COR-L47 (cell line): ENCODE measurements at places on chromosomes 2 and 18.
A peak's percentile ranks its signal among the peaks of the same experiment; 100 is the strongest.

- no peak for DNase-seq
Observed at GRCh38 chr2:168525716-168526446, 69.8 kb downstream of the CERS6 start.

DNA sequence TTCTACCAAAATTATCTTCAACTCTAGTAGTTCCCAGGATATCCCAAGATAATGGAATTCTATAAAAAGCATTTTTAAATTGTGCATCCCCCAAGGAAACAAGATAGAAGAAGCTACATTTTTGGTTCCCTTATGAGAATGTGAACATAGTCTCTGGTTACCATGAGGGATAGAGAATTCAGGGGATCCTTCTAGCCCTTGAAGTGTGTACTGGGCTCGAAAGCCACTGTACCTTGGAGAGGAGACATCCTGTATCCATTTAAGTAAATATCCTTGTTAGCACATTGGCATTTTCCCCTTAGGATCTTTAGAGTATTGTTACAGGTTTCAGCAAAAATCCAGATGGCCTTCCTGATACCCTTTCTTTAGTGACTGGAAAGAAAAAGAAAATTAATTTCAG, 228.5 kb downstream of the RTP5 start:
- no peak for DNase-seq

GRCh38 chr2:8259106-8259840, 422.6 kb upstream of the ID2 start:
- no peak for DNase-seq

- DNase-seq, result no peak
Observed at GRCh38 chr2:137172162-137172561, 406.8 kb downstream of the THSD7B start.

DNA sequence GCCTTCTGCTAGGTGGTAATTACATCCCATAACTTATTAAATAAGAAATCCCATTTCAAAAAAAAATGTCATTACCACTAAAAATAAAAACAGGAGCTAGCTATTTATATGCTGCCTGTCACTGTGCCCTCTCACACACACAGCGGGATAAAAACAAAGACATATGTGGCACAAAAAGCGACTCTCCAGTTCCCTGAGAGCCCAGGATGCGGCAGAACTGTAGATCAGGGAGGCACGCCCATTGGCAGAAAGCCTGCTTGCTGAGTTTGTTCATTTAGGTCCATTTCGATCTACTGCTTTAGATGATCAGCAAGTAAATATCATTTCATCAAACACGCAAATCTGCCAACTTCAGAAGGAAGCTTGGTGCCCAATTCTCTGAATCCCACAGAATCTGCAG, 124.4 kb downstream of the TMEM163 start:
- peak; percentile 63 for DNase-seq

GRCh38 chr2:86783615-86784339, 6.9 kb downstream of the CD8A start:
- DNase-seq, result no peak

DNA sequence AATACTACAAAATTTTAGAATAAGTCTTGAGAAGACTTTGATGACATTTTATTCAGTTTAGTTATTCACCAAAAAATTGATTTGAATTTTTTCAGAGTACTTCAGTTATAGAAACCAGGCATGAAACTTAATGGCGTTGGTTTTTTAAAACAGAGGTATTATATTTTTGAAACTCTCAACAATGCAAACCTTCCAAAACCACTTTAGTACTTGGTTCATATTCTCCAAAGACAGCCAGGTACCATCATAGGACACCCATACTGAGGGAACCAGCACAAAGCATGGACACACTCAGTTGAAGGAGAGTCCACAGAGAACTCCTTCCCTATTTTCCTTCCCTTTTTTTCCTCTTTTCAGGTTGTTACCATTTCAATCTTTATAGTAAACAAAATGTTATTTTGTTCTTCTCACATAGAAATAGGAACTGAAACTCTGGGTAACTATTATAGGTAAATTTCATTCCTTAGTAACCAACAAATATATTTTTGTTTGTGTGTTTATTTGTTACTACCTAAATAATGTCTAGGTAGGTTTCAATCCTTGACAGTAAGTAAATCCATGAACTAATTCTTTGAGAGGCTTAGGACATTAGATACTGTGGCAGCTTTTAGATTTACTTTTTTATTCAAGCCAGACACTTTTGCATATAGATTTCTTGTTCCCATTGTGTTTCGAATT, 95.8 kb downstream of the TMEFF2 start:
- DNase-seq, result no peak

DNA sequence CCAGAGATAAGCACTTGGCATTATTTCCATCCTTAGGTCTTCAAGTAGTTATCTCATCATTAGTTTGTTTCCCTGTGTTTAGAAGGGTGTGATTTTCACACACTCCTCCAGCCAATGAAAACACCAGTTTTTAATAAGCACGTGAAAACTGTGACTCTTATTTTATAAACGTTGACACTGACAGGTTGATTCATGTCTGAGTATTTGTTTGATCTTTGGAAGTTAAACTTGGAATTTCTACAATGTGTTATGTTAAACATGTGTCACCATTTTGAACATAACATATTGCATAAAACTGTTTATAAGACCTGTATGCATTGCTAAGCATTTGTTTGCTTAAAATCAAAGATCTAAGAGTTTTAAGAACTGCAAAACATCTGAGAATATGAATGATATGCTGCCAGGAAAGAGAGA, 27.6 kb downstream of the SLC40A1 start:
- DNase-seq, result no peak

DNA sequence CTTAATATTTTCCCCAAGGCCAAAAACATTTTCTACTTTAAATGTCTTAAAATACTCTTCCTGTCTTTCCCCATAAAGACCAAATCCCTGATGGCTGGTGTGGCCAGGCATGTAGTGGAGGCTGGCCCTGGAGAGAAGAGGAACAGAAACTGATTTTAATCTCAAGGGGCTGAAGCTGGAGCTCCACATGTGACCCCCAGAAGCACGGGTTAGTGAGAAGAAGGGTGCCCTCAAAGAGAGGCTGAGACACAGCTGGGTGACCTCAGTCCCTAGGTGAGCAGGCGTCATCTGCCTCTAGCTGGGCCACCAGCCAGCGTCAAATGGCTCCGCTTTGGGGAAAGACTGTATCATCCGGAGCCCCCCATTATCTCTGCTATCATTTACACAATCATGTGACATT, 19.3 kb upstream of the TMEM18 start:
- DNase-seq, result no peak

DNA sequence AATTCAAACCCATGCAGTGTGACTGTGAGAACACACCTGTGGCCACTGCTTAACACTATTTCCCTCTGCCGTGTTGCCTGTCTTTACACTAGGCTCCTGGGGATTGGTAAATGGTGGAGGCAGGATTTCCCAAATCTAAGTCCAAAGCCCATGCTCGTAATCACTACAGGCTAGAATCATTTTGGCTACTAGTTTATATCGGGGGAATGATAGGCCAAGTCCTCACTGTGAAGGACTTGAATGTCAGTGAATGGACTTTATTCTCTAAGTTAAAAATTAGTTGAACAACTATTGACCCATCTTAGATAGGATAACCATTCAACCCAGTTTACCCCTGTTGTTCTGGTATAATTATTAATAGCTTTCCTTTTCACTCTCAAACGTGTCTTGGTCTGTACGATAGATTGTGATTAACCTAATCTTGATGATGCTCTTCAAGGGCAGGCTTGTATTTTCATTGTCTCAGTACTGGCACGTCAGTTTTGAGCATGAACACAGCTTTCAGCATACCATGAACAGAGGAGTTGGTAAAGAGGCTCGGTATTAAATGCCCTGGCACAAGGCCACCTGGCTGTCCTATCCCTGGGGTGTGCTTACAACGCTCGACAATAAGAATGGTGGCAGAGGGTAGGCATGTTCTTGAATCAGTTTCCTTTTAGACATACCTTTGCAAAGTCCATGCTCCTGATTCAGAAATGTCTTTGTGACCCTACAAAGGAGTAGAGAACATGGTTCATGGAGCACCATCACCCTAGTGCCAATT, 148.8 kb downstream of the RTN4 start:
- DNase-seq, result no peak

DNA sequence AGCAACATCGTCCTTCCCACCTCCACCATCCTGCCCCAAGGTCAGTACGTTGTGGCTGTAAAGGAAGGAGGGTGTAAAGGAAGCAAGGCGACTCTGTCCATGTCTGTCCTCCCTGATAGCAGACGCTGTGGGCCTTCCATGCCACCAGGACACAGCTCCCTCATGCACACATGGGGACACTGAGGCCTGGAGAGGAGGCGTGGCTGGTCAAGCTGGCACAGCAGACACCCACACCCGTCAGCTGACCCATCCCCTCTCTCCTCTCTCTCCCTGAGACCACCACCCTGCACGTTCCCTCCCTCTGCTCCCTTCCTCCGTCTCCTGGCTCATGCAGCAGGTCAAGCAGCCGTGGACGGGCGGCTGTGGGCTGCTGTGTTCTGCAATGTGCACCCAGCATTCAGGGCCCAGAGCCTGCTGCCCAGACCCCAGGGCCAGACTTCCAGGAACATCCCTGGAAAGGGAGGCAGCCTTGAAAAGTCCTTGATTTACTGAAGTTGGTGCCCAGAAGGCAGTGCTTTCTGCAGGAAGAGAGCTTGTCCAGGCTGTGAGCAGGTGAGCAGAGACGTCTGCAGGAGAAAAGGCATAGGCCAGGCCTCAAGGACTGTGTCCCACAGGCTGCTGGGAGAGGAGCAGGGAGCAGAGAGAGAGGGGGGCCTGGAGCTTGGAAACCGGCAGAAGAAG, 133.6 kb downstream of the DDX1 start:
- DNase-seq, result no peak

DNA sequence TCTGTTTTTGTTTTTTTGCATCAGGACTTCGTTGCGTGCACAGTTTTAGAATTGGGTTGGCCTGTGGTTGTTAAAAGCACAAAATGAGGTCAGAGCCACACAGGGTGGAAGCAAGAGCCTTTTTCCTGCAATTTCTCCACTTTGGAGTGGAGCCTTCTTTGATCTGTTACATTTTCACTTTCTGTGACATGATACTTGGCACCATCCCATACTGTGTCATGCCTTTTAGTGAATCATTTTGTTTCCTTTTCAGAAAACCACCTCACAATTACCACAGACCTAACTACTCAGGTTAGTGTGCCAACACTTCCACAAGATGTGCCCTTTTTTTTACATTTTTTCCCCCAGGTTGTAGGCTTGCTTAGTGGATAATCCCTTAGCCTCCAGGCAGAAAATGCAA, 32.5 kb downstream of the MERTK start:
- no peak for DNase-seq

DNA sequence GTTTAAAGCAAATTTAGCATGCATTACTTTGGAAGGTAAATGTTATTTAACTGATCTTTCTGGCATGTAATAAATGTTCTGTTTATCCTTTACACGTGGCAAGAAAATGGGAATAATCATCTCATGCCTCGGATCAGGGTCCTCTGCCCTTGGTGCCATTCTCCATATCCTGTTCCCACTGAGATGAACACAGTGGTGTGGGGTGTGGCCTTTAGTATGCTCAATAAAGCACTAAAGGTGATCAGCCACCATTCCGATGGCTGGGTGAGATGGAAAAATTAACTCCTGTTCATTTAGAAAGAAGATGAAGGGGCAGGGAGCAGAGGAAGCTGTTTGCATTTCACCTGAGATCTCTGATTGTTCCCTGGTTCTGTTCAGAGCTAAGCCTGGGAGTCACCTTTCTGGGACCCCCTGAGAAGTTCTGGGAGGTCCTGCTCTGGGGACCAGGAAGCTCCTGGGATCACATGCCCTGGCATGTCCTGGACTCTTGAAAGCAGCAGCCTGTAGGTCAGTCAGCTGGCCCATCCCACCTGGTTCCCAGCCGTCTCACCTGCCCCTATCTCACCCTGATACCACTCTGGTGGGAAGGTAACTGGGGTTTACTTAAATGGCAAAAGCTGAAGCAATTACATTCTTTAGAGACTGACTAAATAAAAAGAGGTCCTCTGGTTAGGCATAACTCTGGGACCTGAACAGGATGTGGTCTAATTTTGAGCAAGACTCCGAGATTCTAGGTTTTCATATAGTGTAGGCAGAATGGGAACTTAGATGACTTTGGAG, 288.9 kb upstream of the EPAS1 start:
- no peak for DNase-seq

DNA sequence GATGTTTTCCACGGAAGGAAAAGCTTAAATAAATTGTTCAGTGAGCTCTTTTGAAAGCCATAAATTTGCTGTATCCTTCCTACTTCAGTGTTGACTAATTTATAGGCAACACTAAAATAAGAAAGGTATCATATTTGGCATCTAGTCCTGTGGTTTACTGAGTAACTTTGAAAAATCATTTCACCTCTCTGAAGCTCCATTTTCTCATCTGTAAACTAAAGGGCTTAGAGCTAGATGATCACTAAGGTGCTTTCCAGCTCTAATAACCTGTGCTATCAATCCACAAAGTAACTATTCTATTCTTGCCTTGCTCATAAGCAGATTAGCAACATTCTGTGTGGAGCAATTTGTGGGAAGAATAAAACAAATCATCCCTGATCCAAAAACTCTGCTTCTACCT, 3.6 kb upstream of the MYOM1 start:
- DNase-seq, result no peak

- no peak for DNase-seq
Observed at GRCh38 chr2:9595746-9596145, 35.1 kb downstream of the YWHAQ start.

DNA sequence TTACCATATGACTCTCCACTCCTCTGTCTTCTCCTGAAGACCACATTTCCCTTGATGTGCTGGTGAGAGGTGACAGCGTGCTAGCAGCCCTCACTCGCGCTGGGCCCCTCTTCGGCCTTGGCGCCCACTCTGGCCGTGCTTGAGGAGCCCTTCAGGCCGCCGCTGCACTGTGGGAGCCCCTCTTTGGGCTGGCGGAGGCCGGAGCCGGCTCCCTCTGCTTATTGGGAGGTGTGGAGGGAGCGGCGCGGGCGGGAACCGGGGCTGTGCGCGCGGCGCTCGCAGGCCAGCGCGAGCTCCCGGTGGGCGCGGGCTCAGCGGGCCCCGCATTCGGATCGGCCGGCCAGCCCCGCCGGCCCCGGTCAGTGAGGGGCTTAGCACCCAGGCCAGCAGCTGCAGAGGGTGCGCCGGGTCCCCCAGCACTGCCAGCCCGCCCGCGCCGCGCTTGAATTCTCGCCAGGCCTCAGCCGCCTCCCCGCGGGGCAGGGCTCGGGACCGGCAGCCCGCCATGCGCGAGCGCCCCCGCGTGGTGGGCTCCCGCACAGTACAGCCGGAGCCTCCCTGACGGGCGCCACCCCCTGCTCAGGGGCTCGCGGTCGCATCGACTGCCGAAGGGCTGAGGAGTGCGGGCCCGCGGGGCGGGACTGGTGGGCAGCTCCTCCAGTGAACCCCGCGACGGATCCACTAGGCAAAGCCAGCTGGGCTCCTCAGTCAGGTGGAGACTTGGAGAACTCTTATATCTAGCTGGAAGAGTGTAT, 246.6 kb upstream of the REG3G start:
- DNase-seq, result no peak

- DNase-seq, result no peak
Observed at GRCh38 chr2:23520256-23520655, 135.3 kb downstream of the KLHL29 start.
